ENCODE measurements at places on chromosomes 4 and X.

- no peak for DNase-seq
Observed at GRCh38 chrX:140157611-140158010, 192.3 kb upstream of the CXorf66 start.

- peak; percentile 33 for DNase-seq
Observed at GRCh38 chr4:72311291-72311690, 257.7 kb downstream of the ADAMTS3 start.

- no peak for DNase-seq
Observed at GRCh38 chr4:79609817-79610216, 201.8 kb upstream of the GK2 start.

DNA sequence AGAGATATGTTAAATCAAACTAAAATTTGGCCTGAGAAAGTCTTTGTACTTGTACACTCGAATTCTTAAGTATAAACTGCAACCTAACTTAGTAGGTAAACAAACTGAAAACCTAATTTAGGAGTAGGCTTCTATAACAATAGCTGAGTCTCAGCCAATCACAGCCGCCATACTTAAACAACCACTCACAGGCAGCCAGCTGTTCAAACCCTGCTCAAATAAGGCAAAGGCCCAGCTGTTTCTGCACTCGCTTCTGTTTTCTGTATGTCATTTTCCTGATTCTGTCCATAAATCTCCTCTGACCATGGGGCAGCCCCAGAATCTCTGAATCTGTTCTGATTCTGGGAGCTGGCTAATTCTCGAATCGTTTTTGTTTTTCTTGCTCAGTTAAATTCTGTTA is 7.8 kb upstream of the PLS3 start:
- no peak for DNase-seq

GRCh38 chr4:55122235-55122634 is 3.2 kb downstream of the KDR start:
- no peak for DNase-seq

- DNase-seq, result no peak
Observed at GRCh38 chrX:114015966-114016365, 567.9 kb upstream of the HTR2C start.

All from T47D (cell line).